Erythroblast (primary cell): ENCODE measurements at places on chromosomes 12 and 14.
A peak's percentile ranks its signal among the peaks of the same experiment; 100 is the strongest.

- no peak for DNase-seq
Observed at GRCh38 chr12:25119020-25119419, 75.9 kb downstream of the DNAI7 start.

- peak; percentile 96 for DNase-seq
Observed at GRCh38 chr12:47272412-47273190, 192.8 kb upstream of the AMIGO2 start.

DNA sequence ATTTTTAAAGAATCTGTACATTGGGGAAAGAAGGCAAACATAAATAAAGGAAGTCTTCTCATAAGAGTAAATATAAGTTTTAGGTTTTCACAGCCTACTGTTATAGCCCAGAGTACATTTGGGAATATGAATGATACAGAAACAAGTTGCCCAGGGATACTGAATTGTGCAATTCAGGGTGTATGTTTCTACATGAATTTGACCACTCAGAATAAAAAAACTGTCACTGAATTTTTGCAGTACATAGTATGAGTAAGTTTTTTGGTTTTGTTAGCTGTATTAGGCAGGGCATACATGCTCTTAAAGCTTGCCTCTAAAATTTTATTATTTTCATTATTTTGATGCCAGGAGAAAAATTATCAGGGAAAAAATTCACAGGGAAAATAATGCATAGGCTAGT is 6.6 kb upstream of the PCNX4 start:
- DNase-seq, result no peak

DNA sequence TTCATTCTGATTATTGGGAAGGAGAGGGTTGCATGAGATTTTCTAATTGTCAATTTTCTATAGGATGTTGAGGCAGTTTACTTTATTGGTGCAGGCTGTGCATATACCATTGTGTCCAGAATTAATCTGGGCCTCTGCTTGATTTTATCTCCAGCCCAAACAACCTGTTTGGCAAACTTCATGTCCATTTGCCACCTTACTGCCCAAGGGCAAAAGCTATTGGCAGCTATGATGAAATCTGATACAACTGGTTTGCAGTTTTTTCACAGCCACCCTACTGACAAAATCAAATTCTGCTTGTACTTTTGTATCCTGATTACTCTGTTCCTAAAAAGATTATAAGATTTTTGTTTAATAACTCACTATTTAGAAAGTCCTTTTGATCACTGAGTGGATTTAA is 789.2 kb upstream of the FBXO33 start:
- DNase-seq, result no peak

DNA sequence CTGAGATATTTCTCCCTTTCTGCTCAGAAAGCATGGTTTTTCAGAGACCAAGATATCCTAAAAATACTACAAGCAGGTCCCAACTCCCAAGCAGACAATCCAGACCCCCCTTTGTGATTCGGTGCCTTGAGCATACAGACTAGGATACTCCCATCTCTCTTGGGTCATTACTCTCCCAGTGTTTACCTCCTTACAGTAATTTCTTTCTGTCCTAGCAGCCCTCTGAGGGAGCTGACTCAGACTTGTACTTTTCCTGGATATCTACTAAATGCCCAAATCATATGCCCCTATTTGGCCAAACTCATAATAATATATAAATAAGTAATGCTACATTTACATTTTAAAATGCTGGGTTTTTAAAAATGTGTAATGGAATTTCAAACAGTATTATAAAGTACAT is 355.6 kb downstream of the LRIG3 start:
- no peak for DNase-seq

- DNase-seq, result no peak
Observed at GRCh38 chr12:83346333-83346732, 659.6 kb downstream of the TMTC2 start.

DNA sequence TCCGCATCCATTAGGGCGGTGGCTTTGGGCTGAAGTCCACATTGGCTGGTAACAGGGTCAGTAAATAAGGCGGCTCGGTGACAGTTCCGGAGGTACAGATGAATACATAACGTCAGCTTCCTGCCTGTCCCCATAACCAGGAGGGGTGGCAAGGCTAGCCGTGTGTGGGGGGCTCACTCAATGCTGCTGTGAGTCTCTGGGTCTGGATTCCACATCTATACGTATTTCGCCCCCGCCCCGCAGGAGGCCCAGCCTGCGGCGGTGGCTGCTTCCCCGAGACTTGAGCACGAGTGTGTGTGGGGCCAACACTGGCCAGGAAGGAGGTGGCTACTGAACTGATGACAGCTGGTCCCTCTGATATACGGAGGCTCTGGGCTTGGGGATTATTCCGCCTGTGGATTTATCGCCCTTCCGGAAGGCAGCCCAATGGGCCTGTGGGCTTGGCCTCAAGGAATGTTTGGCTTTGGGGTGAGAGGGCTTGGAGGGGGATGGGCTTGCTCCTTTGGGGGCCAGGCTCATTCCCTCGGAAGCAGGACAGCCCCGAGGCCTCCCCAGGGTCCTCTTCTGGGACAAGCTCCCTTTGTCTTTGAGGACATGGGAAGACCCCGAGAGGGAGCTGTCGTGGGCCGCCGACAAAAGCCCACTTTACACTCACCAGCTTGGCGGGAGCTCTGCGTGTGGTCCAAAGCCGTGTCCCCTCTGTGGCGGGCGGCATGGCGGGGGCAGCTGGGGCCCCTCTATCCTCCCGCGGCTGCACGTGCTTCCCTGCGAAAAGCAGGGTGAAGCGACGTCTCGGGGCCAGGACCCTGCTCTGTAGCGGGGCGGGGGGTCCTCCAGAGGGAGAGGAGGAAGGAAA is 82.1 kb downstream of the KIF26A start:
- DNase-seq, result no peak
